Islet precursor cell (in vitro differentiated cells): ENCODE measurements at places on chromosomes 1 and 21.

- no peak for DNase-seq
These were observed 69.1 kb downstream of the RUSC1 start for GRCh38 chr1:155389826-155390225.

- DNase-seq = no peak
These were observed 4.0 kb upstream of the AGBL4 start for GRCh38 chr1:50027794-50028193.

- no peak for DNase-seq
These were observed 6.5 kb upstream of the GRIK3 start for GRCh38 chr1:37040773-37041172.

GRCh38 chr21:41927727-41928409 lies 25.9 kb downstream of the C2CD2 start:
- no peak for DNase-seq

- DNase-seq = peak; percentile 69
These were observed 21.2 kb upstream of the TTLL7 start for GRCh38 chr1:84020151-84020550.

GRCh38 chr1:58895559-58896145 lies 111.8 kb upstream of the JUN start:
- DNase-seq = peak; percentile 54

DNA sequence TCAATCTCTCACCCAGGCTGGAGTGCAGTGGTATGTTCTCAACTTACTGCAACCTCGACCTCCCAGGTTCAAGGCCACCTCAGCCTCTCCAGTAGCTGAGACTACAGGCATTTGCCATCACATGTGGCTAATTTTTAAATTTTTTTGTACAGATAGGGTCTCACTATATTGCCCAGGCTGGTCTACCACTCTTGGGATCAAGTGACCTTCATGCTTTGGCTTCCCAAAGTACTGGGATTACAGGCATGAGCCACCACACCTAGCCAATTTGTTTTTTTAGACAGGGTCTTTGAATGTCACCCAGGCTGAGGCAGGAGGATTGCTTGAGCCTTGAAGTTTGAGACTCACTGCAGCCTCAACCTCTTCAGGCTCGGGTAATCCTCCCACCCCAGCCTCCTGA lies 10.2 kb upstream of the USP48 start:
- no peak for DNase-seq

DNA sequence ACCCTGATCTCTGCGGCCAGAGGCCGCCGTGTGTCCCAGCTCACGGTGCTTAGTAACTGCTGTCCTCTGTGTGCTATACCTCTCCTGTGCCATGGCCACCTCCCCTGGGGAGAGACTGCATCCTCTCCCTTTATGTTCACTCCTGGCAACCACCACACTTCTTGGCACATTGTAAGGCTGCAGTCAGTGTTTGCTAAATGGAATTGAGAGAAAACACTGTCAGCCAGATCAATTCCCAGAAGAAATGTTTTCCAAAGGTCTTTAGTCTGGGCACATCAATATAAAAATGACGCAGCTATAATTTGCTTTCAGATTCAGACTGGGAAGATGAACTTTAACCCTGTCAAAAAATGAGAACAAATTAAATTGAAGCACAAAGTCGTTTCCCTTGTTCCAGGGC lies 96.8 kb downstream of the BEND5 start:
- no peak for DNase-seq

- DNase-seq = no peak
These were observed 140.2 kb upstream of the TIAM1 start for GRCh38 chr21:31484219-31484618.

GRCh38 chr1:71882637-71883036 lies 399.7 kb downstream of the NEGR1 start:
- DNase-seq = no peak

- no peak for DNase-seq
These were observed 37.8 kb downstream of the FMO3 start for GRCh38 chr1:171128463-171128862.

- DNase-seq = no peak
These were observed 67.1 kb upstream of the FAM3B start for GRCh38 chr21:41249476-41249875.
